Stimulated activated CD8-positive, alpha-beta memory T cell treated with anti-CD3 and anti-CD28 coated beads, Interleukin-4, amount 100 ng/mL, for 1 hour (primary cell): ENCODE measurements at places on chromosomes 11 and 22.

DNA sequence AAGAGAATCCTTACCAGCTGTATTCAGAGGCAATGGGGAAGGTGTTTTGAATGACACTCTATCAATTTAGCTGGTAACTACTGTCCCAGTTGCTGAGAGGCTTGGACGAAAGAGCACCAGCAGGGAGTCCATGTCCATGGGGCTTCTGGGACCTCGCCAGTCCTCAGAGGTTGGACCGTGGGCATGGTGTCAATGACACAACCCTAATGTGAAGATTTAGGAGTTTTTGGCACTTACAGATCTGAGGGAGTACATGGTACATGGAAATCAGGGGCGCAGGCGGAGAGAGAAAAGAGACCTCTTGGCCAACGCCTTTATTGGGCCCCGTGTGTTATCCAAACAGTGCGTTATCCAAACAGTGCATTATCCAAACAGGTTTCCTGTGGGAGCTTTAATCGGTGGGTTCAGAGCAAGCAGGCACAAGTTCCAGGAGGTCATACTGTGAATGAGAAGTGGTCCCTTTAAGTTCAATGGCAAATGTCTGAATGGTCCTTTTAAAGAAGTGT, 169.1 kb upstream of the B3GAT1 start:
- no peak for DNase-seq

GRCh38 chr22:49404020-49404419, 423.7 kb downstream of the BRD1 start:
- no peak for DNase-seq

GRCh38 chr22:27783436-27784119, 18.0 kb downstream of the MN1 start:
- no peak for DNase-seq

GRCh38 chr11:6572215-6572614, 31.2 kb downstream of the RRP8 start:
- no peak for DNase-seq

- no peak for DNase-seq
Measured at GRCh38 chr11:76830639-76831327, 29.9 kb upstream of the ACER3 start.

GRCh38 chr11:115154355-115154736, 349.9 kb downstream of the CADM1 start:
- DNase-seq = no peak

DNA sequence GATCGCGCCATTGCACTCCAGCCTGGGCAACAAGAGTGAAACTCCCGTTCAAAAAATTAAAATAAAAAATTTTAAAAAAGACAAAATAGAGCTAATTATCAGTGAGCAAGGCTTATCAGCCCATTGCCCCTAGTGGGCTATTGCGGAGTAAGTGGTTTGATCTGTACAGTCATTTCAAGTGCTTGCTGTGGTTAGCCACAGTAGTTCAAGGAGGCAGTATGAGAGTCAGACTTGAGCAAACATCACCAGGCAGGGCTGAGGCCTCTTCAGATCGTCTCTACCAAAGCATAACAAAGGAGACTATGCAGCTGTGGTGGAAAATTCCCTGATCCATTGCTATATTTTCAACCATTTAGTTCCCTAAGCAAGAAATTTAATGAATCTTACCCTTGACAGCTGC, 4.3 kb upstream of the SBF2 start:
- no peak for DNase-seq

DNA sequence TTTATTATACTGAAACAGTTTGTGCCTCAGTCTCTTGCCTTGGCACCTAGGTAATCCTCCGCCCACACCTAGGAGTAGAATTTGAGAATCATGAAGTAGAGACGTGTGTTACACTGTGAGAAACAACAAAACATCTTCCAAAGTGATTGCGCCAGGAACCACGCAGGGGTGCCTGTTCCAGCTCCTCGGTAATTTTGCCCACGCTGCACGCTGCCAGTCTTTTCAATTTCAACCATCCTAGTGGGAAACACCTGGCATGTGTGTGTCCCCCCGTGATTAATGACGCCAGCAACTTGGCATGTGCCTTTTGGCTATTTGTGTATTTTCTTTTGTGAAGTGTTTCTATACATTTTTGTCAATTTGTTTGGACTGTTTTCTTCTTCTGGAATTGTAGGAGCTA, 919.1 kb downstream of the BRD1 start:
- DNase-seq = no peak

DNA sequence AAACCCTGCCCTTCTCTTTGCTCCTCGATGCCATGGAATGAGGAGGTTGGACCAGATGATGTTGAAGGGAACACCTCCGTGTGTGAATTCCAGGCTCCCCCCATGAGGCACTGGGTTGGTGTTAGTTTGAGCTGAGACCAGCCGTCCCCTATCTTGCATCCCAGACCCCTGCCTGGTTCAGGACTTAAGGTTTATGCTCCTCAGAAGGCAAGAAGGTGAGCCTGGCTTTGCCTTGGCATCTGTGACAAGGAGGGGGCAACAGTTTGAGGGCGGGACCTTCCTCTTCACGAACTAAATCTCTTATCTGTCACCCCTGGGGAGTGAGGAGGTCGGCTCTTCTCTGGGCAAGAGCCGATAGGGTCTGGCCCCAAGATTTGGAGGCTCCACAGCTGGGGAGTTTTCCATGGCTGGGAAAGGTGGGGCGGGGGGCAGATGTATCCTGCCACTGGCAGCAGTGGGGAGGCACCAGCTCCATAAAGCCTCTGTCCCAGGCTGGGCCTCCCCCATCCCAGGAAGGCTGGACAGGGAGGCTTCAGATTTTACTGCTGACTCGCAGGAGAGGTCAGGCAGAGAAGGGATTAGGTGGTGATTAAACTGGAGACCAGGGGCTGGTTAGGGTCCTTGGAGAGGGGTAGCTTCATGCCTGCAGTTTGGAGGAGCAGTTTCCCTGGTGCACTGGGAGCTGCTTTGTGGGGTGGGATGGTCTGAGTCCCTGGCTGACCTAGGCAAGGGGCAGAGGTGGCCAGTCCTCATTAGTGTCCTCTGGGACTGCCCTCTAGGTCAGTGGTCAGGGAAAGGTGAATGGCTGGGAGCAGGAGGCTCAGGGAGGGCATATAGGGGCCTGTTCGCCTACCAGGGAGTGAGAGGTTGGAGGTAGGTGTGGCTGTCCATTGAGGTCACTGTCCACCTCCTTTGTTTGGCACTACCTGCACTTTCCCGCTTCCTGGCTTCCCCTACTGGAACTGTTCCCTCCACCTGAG, 1.1 kb downstream of the SEC14L2 start:
- no peak for DNase-seq

GRCh38 chr11:9974375-9974774, 310.5 kb downstream of the SWAP70 start:
- DNase-seq = no peak

DNA sequence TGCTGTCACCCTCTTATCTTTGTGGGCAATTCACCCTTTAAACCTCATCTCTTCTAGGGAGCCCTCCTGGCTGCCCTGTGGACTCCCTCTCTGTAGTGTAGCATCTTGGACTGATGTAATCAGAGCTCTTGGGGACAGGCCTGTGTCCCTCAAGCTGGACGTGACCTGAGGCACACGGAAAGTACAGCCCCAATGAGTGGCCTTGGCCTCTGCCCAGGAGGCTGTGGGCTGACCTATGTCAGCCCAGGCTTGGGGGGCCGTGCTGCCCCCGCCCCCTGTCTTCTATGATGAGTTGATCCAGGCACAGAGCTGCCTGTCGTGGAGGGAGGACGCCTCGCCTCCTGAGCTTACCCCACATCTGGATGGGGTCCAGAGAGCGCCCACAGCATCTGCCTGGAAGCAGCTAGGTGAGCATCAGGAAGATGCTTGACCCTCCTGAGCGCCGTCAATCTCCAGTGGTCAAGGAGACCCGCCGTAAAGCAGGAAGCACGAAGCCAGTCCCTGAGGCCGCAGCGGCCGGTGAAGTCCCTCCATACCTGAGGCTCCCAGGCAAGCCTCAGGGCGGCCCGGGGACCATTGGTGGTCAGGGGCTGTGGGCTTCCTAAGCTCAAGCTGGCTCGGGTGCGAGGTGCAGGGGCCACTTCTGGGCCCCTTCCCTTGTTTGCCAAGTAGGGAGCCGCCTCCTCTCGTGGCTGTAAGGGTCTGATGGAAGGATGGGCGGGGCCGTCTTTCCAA, 1136.9 kb downstream of the BRD1 start:
- no peak for DNase-seq

- DNase-seq = no peak
Measured at GRCh38 chr11:8784954-8785353, 102.4 kb downstream of the RPL27A start.

DNA sequence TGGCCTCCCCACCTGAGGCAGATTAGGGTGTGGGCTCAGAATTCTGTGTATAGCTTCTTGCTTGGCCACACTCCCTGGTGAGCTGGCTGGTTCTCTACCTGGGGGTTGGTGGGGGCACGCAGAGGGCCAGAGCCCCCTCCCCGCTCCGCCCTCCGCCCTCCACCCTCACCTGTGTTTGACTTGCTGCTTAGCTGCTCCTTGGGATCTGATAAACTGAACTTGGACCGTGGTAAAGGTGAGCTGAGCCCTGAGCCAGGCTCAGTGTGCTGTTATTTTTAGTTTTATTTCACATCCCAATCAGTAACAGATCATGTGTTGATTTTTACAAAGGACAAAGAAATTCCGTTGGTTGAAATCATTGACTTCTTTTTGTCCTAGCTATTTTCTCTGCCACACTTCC, 2.0 kb downstream of the OVOL1 start:
- no peak for DNase-seq

DNA sequence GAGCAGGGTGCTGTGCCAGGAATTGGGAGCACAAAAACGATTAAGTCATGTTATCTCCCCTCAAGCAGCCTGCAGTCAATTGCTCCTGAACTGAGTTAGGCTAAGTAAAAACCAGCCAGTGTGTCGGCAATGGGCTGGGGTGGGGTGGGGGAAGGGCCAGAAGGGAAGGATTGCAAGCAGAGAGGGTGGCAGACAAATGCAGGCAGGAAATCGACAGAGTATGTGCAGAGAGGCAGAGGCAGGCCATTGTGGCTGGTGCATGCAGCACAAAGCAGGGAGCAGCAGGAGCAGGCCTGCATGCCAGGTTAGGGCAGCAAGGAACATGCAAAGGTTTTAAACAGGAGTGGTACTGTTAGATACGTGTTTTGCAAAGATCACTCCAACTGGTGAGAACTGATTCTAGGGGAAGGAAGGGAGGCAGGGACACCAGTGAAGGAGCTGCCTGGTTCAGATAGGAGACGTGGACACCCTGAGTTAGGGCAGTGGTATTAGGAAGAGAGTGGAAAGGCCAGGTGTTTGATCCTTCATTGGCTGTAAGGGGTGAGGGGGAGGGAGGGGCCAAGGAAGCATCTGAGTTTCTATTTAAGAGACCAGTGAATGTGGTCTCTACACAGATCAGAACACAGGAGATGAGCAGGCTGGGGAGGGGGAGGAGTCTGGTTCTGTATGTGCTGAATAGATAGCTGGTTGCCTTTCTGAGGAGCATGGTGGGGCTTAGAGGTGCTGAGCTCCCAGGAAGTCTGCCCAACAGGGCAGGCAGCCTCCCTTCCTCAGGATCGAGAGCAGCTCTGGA, 70.8 kb upstream of the PHOX2A start:
- no peak for DNase-seq

- no peak for DNase-seq
Measured at GRCh38 chr11:35106595-35106994, 32.4 kb upstream of the CD44 start.

DNA sequence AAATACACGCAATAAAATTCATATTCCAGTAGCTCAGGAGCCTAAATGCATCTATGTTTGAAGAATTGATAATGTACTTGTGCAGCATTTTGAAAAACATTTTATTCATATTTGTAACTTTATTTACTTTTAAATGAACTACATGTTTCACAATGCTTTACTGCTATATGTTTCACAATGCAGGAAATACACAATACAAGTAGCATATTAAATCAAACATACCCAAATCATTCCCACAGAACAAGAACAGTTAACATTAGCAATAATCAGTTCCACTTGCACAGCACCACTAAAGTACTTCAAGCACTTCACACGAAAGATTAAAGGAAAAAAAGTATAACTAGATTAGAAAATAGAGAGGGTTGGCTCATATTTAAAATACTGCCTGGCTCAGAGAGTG, 343.6 kb upstream of the CCDC90B start:
- DNase-seq = no peak

- DNase-seq = no peak
Measured at GRCh38 chr11:19770277-19770676, 57.6 kb downstream of the NAV2 start.

DNA sequence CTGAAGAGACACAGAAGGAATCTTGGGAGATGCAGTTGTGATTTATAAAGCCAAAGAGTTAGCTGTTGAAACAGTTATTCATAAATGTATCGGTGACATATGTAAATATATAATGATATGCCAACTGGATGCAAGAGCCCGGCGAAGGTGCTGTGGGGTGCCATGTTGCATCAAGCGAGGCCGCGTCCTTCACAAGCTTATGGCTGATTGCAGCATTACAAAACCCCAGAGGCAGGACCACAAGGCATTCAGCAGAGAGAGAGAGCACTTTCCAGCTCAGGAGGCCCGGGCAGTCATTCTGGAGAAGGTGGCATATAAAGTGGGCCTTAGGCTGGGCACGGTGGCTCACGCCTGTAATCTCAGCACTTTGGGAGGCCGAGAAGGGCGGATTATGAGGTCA, 65.6 kb downstream of the LARGE1 start:
- no peak for DNase-seq

GRCh38 chr11:109019342-109019936, 354.6 kb downstream of the DDX10 start:
- DNase-seq = no peak

- DNase-seq = no peak
Measured at GRCh38 chr11:100525635-100526034, 161.5 kb upstream of the ARHGAP42 start.

DNA sequence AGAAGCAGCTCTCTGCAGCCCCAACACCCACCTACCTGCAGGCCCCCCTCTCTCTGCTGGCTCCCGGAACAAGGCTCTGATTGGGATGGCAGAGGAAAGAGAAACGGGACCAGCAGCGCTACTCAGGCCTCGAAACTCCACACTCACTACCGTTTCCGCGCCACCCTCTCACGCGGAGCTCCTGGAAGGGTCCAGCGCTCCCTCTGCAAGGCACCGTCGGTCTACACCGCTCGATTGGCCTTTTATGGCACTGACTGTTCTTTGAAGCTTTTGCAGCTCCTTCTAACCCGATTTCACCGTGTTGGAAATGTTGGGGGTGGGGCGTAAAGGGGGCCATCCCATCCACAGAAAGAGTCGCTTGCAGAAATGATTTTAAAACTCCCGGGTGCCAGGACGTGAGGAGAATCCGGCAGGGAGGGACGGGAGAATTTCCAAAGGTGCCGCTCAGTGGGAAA, 323 bp upstream of the PANX1 start:
- DNase-seq = no peak

- no peak for DNase-seq
Measured at GRCh38 chr22:27577574-27577969, 224.0 kb downstream of the MN1 start.

GRCh38 chr11:12075822-12076821, 34.3 kb upstream of the MICAL2 start:
- DNase-seq = no peak

GRCh38 chr22:20566420-20567260, 59.2 kb downstream of the MED15 start:
- peak; percentile 52 for DNase-seq
